ENCODE measurements at places on chromosomes 4 and X.

GRCh38 chr4:127601029-127601428 lies 31.7 kb upstream of the INTU start:
- DNase-seq, result no peak

- DNase-seq, result no peak
These were observed 35.9 kb downstream of the HHIP start for GRCh38 chr4:144681806-144682205.

DNA sequence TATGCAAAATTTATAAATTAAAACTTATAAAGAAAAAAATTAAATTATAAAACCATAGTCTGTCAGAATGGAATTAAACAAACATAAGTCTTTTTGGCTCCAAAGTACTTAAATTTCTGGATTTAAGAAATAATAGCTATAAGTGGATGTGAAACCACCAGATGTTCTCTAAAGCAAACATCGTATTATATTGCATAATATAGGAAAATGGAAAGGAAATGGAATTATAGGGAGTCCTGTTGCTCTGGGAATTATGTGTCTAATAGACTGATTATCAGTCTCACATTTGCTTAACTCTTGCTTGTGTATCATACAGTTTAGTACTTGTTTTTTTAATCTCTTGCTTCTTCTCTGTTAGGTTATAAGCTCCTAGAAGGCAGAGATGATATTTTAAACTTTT lies 819.2 kb downstream of the RAPGEF2 start:
- no peak for DNase-seq

DNA sequence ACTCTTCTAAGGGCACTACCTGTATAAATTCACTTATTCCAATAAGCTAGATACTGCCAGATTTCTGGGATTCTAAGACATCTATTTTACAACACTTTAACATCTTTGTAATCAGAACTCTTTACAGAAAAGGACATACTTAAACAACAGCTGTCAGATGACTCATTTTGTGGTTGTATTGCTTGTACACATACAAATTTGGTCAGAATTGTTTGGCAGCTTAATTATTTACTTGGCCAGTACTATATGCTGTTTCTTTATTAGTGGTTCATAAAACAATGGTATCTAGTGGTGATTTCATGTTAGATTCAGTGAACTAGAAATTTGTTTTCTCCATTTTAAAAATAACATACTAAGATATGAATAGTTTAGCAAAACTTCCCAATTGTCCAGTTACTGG lies 27.2 kb downstream of the PALLD start:
- no peak for DNase-seq

DNA sequence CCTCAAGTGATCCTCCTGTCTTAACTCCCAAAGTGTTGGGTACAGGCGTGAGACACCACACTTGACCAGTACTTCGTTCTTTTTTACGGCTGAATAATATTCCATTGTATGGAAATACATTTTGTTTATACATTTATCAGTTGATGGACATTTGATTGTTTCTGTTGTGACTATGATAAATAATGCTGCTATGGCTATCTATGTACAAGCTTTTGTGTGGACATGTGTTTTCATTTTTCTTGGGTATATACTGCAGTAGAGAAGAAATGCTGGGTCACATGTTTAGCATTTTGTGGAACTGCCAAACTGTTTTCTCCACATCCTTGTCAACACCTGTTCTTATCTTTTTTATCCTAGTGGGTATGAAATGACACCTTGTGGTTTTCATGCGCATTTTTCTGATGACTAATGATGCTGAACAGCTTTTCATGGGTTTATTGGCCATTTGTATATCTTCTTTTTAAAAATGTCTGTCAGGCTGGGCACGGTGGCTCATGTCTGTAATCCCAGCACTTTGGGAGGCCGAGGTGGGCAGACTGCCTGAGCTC lies 37.3 kb downstream of the SAT1 start:
- no peak for DNase-seq

DNA sequence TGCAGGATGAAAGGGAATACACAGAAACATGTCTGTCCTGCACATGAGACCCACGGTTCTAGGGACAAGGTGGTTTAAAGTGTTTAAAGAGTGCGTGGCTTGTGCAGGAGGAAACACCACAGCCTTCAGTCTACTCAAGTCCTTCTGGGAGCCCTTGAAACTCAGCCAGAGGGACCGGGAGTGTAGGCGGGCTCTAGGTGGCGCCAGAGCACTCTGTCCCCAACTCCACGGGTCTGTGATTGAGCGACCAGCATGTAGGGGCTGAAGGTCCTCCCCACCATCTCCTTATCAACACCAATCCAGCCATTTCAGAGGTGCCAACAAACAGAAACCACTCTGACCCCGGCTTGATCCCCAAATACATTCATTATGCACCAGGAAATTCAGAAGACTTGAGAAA lies 82.0 kb upstream of the CLDN34 start:
- DNase-seq, result peak; percentile 18

DNA sequence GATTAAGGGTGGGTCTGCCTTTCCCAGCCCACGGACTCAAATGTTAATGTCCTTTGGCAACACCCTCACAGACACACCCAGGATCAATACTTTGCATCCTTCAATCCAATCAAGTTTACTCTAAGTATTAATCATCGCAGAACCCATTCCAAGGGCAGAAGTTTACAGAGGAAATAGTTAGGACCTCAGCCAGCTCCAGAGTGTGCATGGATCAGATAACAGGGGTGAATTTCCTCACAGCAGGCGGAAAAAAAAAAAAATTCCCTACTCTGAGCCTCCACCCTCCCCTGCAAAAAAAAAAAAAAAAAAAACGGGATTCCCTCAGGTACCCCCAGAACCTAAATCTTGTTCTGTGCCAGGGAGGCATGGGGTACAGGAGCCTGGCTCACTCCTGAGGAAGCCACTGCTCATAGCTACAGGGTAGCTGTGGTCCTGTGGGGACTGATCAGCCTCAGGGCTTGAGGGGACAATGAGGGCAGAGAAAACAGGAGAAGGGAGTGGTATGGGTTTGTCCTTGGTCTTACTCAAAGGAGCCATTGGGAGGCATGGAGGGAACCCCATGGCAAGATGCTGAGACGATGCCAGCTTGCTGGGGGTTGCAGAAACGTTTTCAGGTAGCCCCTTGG lies 113.0 kb downstream of the DHRSX start:
- no peak for DNase-seq

- DNase-seq, result no peak
These were observed 290.4 kb downstream of the NR3C2 start for GRCh38 chr4:148151806-148152205.

- DNase-seq, result no peak
These were observed 219.8 kb downstream of the ZNF674 start for GRCh38 chrX:46325312-46325877.

DNA sequence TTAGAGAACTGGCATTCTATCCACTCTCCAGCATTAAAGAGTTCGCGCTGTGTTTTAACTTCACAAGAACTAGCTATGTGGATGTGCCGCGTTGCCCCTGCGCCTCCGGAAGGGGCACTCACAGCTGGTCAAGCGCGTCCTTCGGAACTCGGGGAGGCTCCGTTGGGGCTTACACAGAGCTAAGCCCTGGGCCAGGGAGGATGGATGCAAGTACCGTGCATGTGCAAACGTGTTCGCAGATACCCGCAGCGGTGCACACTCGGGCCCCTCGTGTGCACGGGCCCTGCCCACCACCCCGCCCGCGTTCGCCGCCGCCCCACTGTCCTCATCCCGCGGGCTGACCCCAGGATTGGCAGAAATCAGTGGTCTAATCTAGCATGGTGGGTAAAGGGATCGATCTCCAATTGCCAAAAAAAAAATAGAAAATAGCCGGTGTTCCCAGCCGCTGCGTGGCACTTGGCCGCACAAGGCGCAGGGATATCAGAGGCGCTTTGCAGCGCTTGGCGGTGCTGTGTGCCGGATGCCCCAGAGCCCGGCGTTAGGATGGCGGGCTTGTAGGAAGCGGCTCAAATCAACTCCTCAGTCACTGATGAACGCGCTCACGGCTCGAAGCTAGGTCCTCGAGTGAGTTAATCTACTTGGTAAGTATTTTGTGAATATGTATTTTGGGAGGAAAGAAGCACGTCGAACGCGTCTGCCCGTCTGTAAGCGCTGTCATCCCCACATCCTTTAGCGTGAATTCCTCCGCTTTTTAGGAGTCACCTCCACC lies 989 bp upstream of the PCDH10 start:
- peak; percentile 59 for DNase-seq

GRCh38 chr4:139740121-139740520 lies 74.5 kb downstream of the MGST2 start:
- no peak for DNase-seq

- no peak for DNase-seq
These were observed 160.9 kb downstream of the PPARGC1A start for GRCh38 chr4:23728971-23729370.

DNA sequence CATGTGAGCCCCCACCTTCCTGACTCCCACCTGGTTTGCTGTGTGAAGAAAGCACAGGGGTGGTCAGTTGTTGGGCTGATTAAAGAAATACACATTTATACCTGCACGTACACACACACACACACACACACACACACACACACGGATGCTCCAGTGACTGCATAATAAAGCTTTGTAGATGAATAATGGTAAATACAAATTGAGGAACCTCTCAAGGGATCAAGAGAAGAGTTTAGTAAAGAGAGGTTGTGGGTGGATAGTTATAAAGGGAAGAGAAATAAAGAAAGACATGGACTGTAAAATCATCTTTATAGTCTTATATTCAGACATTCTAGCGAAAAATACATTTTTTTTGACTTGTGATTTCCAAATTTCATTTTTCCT lies 144.1 kb downstream of the MGST2 start:
- no peak for DNase-seq

- no peak for DNase-seq
These were observed 641.1 kb downstream of the MID1IP1 start for GRCh38 chrX:39442332-39442731.

DNA sequence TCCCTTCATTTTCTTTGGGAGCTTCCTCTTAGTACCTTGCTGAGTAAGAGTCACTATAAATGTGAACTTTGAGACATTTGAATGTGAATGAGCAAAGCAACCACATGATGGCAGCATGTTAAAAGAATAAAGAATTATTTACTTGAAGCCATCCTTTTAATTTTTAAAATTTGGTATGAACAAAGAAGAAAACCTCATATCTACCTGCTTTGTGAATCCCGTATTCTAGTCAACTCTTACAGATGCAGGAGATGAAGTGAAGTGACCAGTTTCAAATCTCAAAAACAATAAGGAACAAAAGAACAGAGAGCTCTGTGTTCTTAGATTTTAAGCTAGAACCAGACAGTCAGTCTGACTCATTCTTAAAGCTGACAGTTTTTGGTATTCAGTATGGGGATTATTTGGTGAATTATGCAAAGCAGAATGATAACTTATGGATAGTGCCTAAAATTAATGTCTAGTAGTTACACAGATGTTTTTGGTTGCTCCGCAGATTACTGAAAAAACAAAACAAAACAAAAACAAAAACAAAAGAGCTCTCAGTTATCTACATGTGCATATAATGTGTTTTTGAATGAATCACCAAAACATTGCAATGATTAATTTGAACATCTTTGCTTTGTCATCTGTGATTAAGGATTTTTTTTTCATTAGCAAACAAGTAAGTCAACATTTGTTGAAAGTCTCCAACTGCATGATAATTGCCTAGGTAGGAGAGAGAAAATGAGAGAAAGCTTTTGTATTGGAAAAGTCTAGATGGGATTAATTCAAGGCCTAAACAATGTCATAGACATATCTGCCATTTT lies 48.2 kb upstream of the H2AZ1 start:
- peak; percentile 4 for DNase-seq

Data from NCI-H2171 treated with DMSO at 0.1 percent for 48 hours (cell line).